Stimulated activated CD8-positive, alpha-beta memory T cell treated with anti-CD3 and anti-CD28 coated beads, Interleukin-7, amount 100 ng/mL, for 48 hours (primary cell): ENCODE measurements at places on chromosomes 12 and 14.

DNA sequence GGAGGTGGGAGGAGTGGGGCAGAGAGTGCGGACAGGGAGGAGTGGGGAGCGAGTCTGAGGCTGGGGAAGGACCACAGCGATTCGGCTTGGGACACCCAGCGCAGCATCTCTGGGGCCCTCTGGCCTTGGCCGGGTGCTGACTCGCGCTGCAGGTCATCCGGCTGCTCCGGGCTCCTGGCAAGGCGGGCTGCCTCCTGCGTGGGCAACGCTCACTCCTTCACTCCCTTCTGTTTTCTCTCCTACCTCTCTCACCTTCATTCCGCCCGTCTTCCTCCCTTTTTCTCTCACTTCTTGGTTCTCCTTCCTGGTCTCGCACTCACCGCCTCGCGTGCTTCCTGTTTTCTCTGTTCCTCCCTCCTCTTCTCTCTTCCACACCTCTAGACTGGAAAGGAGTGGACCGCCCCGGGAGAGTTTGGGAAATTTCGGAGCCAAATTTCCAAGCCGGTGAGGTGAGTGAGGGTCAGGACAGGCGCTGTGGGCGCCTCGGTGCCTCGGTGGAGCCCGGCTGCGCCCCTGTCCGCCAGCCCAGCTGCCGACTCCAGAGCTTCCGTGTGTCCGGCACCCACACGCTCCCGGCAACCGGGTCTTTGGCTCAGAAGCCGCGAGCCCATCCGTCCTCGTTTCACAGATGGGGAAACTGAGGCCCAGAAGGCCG, 86.7 kb downstream of the B4GALNT3 start:
- no peak for DNase-seq

DNA sequence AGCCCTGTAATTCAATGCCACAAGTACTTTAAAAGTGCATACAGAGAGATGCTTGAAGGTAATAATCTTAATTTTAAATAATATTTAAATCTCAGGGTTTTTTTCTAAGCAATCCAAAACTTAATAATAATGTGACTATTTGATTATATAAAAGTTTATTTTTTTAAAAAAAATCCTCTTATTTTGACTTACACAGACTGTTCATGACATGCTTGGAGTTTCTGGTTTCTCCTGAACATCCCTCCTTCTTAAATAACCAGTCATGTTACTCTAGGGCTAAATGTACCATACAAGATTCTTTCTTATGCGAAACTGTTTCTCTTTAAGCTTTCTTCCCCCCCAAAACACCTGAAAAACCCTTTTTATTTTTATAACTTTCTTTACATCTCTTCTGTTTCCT, 58.2 kb upstream of the SLC2A13 start:
- DNase-seq = no peak

- no peak for DNase-seq
Observed at GRCh38 chr12:113582521-113583218, 111.0 kb upstream of the LHX5 start.

GRCh38 chr12:7441216-7441615, 2.7 kb downstream of the CD163L1 start:
- no peak for DNase-seq

- DNase-seq = no peak
Observed at GRCh38 chr12:75814851-75815754, 216.5 kb downstream of the PHLDA1 start.

DNA sequence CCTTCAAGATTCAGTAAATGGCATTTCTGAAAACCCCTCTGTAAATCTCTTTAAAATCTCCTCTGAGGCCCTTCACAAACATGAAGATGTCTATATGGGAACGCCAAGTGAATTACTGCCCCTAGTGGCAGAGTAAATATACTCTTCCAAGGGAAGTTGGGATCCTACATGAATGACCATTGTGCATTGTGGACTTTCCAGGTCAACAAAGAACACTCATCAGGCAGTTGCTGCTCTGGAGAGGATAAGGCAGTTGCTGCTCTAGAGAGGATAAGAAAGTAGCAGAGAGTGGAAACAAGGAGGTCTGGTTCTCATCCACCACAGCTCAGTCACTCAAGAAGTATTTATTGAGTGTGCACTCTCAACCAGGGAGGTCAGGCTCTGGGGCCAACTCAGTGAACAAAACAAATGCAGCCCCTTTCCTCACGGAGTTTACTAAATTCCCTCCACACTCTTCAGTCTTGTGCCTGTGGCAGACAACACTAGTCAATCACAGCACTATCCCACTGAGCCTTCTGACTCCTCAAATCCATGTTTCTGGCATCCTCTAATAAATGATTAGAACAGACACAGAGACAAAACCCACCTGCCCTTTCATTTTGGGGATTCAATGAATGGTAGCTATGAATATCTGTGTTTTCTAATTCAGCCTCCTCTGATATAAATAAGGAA, 52.9 kb downstream of the SVOP start:
- DNase-seq = no peak
